Kidney epithelial cell (primary cell): ENCODE measurements at places on chromosomes 1 and 21. TPM values are rescaled to one million over a fixed set of nuclear protein-coding genes. Genes with fewer than 3 reads are reported as not detected.

DNA sequence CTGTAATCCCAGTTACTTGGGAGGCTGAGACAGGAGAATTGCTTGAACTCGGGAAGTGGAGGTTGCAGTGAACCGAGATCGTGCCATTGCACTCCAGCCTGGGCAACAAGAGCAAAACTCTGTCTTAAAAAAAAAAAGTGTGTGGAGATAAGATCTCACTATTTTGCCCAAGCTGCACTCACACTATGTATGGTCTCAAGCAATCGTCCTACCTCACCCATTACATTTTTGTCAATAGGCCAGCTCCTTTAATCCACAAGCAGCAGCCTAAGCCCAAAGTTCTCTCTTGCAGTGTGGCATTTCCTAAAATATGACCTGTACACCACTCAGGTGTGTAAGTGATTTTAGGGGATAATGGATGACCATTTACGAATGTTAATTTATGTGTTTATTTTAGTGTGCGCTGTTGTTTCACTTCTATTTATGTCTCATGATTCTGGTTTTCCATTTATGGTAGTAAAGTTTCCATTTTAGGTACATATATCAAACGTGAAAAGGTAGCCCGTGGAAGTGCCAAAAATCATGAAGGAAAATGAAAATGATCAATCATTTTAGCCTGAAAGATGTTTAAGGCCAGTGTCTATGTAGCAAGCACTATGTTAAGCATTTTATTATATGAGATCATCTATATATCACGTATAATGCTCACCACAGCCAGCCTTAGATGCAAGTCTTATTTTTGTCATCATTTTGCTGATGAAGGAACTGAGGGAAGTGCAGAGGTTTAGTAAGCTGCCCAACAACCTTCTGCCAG, 5.6 kb downstream of the LCK start:
- no peak for DNase-seq

Gene TBX19
- total RNA-seq: 2.9 and 4.7 TPM in 2 replicates

- no peak for DNase-seq
These were observed 122.8 kb upstream of the C8B start for GRCh38 chr1:57088653-57089052.

Gene FNDC7
- total RNA-seq: not detected in 2 replicates

Gene RPE65
- total RNA-seq: not detected in 2 replicates

Gene SPRR2E
- total RNA-seq: not detected in 2 replicates

Gene OR2W3
- total RNA-seq: 1.0 and 1.8 TPM in 2 replicates

Gene CRYZL1
- 12.6 and 22.7 TPM in 2 replicates for total RNA-seq

- peak; percentile 60 for DNase-seq
These were observed 14.1 kb downstream of the F5 start for GRCh38 chr1:169572187-169572586.

Gene MANEAL
- 6.4 and 8.7 TPM in 2 replicates for total RNA-seq

Gene TNFRSF14
- 14.7 and 16.8 TPM in 2 replicates for total RNA-seq

Gene DYNLT5
- total RNA-seq: not detected in 2 replicates

Gene DCDC2B
- not detected in 2 replicates for total RNA-seq

GRCh38 chr1:3863231-3863935, 6.1 kb downstream of the DFFB start:
- DNase-seq: no peak

DNA sequence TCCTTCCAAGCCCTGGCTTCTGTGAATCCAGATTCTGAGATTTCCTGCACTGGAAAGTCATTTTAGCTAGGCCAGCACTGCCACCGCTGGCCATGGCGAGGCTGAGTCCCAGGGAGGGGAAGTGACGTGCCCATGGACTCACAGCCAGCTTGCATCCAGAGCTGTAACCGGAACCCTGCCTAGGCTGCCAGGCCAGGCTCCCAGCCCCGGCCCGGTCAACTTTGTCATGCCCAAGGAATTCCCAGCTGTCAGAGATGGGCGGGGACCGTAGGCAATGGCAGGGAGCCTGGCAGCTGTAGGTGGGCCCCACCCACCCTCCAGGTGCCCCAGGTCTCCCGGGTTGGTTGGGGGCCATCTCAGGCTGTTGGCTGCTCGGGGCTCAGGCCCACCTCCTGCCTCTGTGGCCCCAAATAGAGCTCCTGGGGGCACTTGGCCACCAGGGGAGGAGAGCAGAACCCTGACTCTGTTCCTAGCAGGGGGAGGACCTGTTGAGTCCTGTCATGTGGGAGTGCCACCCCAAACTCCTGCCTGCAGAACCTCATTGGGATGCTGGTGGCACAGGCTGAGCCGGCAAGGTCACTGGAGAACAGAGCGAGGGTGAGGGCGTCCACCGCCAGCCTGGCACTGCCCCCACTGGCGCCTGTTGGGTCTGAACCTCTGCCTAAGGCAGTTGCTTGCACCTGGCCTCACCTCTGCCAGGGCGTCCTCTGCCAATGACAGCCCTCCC, 57.8 kb downstream of the FOXO6 start:
- peak; percentile 79 for DNase-seq

- no peak for DNase-seq
These were observed 128.6 kb downstream of the TENT5C start for GRCh38 chr1:117734403-117734802.

GRCh38 chr1:22447621-22448111, 4.0 kb upstream of the ZBTB40 start:
- DNase-seq: peak; percentile 60

Gene NEGR1
- 4.0 and 4.9 TPM in 2 replicates for total RNA-seq

DNA sequence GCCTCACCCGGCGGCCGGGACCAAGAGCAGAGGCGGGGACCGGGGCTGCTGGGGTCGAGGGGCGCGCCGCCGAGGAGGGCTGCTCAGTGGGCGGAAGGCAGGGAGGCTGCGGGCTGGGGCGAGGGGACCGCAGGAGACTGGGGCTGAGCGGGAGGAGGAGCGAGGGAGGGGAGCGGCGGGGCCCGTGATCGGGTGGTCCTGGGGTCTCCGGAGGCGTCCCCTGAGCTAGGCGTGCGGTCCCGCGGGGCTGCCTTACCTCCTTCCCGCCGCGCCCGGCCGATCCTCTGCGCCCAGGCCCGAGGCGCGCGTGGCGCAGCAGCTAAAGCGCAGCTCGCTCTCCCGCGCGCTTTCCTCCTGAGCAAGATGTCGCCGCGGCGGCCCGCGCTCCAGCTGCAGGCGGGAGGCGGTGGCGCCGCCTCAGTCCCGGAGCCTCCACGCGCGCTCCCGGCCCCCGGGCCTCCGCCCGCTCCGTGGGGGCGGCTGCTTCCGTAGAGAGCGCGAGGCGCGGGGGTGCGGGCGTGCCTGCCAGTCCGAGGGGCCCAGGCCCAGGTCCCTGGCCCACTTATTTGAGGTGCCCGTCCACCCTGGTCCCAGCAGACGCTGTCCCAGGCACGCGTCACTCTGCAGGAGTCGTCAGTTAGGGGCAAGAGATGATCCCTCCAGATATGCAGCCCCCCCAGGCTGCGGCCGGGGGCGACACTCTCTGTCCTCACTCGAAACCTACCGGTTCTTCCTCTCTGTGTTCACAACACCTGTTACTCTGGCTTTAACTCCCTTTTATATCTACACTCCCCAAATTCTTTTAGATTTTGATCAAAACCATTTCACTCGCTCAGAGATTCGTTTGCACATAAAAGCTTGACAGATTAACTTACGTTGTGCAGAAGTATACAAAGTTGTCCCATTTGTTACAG, at the start of gene CCSAP:
CCSAP (minus strand) TSS at position 392 of the 914 bp plus-strand sequence. CDS start 582 bp downstream, outside the sequence.
- DNase-seq: no peak

DNA sequence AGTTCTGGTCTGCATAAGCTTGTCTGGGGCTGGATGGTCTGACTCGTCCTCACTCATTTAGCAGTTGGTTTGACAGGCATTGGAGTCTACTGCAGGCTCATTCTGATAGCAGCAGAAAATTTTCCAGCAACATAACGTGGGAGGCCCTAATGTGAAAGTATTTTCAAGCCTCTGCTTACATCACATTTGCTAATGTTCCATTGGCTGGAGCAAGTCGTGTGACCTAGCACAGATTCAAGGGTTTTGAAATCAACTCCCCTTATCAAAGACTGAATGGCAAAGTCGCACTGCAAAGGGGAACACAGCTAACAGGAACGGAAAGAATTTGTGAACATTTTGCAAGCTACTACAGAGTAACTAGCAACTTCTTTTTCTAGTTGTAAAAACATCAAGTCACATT, 2.3 kb upstream of the USH2A start:
- no peak for DNase-seq

GRCh38 chr1:19319196-19319595, 7.1 kb downstream of the SLC66A1 start:
- no peak for DNase-seq

DNA sequence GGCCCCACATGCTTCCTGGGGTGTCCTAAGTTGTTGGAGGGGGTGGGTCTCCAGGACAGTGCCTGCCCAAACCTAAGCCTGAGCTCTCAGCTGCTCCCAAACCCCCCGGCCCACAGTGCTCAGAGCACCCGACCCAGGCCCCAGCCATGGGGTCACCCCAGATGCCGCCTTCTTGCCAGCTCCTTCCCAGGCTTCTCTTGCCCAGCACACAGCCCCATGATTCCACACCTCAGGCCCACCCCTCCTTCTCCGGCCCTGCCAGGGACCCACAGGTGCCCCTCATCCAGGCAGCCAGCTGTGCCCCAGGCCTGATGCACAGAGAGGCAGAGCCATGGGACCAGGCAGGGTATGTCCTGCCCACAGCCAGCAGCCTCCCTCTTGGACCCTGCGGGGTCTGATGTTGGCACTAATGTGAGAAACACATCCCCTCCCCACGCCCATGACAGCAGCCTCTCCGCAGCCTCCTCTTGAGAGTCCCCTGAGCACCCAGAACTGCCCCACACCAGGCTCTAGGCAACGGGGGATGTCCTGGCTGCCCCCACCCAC, 4.9 kb downstream of the WNT9A start:
- DNase-seq: no peak

Gene AIM2
- not detected in 2 replicates for total RNA-seq

DNA sequence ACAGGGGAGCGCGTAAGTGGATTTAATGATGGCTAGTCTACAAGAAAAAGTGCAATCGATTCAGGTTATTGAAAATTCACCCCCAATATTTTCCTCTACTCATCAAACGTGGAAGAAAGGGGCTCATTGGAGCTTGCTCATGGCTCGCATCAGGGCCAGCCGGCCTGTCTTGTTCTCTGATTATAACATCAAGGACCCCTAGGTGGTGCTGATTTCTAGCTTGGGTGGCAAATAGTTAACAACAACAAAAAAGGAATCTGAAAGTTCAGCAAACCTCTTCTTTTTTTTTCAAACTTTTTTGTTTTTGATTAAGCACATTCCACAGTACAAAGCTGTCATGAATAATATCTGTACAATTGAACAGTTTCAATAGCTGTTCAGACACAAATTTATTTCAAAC, 35.8 kb upstream of the SOD1 start:
- no peak for DNase-seq

DNA sequence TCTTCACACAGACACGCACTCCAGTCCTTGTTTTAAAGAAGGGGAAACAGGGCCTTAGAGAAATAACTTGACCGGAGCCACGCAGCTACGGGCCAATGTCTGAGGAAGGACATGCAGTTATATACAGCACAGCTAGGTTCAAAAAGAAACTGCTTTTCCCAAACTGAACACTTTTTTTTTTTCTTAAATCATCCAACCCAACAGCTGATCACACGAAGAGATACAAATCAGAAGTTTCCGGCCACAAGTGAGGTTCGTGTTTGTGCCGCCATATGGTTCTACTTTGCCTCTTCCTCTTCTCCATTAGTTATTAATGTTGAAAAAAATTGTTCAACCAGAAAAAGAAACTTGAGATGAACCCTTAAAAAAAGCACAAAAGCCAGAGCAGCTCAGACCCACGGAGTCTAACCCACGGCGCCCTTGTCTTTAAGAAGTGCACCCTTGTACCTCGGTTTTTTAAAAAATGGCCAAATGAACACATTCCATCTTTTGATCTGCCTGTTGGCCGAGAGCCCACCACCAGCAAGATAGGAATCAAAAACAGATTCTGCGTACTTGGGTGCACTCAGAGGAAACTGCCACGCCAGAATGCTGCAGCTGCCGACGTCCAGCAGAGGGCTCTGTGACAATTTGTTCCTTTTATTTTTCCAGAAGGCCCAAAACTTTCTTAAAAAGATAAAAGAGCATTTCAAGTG, 78.9 kb downstream of the SLC66A1 start:
- no peak for DNase-seq

- no peak for DNase-seq
These were observed at the start of gene AMIGO1 for GRCh38 chr1:109509176-109510134. Gene AMIGO1, minus strand, starts transcription at chr1:109509727. Its CDS starts 815 bp downstream, at chr1:109508912.

GRCh38 chr1:103220631-103221041, 112.3 kb upstream of the COL11A1 start:
- DNase-seq: peak; percentile 32

GRCh38 chr1:156295391-156295947, at the start of gene GLMP:
Gene GLMP, minus strand, starts transcription at chr1:156295679. Its CDS starts 34 bp downstream, at chr1:156295645.
- no peak for DNase-seq

DNA sequence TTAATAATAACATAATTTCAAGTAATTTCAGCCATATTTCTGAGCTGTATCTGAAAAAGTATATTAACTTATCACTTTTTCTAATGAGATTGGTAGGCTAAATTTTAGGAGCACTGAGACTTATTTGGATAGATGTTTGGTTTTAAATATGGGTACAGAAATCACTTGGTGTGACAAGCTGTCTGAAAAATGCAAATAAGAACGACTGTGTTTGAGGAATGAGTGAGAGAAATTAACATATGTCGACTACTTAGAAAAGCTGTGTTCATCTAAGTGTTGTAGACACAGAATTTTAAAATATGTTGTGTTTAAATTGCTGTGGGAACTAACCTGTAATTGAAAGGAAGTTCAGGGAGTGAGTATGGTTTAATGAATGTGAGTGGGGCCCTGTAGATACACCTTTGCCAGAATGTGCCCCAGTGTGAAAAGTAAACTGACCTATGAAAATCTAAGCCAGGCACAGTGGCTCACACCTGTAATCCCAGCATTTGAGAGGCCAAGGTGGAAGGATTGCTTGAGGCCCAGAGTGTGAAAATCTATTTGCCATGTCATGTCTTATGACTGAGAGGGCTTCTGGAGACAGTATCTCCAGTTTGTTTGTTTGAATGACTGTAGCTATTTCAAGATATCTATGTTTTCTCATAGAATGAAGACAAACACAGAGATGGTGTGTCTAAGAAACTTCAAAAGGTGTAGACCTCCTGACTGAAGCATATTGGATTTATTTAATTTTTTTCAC, 53.8 kb upstream of the LRRC8C start:
- no peak for DNase-seq

DNA sequence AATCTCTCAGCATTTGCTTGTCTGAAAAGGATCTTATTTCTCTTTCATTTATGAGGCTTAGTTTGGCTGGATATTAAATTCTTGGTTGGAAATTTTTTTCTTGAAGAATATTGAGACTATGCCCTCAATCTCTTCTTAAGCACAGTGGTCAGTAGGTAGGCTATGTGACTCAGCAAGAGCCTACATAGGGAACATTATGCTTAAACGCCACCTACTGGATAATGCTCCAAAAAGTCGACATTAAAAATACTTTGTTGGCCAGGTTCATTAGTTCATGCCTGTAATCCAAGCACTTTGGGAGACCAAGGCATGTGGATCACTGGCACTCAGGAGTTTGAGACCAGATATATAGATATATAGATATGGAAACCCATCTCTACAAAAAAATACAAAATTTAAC, 678.0 kb upstream of the USP24 start:
- DNase-seq: peak; percentile 25

DNA sequence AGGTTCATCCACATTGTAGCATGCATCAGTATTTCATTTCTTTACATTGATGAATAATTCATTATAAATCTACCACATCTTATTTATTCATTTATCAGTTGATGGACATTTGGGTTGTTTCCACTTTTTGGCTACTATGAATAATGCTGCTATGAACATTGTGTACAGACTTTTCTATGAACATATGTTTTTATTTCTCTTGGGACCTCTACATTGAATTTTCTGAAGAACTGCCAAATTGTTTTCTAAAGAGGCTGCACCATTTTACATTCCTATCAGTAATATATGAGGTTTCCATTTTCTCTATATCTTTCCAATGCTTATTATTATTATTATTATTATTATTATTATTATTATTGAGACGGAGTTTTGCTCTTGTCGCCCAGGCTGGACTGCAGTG, 81.3 kb upstream of the SELENON start:
- DNase-seq: no peak

GRCh38 chr1:224466154-224466553, 31.6 kb upstream of the WDR26 start:
- DNase-seq: no peak
